ENCODE measurements at places on chromosomes 7 and 10.

GRCh38 chr10:87657371-87657770 is 2.3 kb upstream of the PAPSS2 start:
- DNase-seq = no peak

- no peak for DNase-seq
These were observed 176.2 kb upstream of the ZMIZ1 start for GRCh38 chr10:78892338-78893176.

DNA sequence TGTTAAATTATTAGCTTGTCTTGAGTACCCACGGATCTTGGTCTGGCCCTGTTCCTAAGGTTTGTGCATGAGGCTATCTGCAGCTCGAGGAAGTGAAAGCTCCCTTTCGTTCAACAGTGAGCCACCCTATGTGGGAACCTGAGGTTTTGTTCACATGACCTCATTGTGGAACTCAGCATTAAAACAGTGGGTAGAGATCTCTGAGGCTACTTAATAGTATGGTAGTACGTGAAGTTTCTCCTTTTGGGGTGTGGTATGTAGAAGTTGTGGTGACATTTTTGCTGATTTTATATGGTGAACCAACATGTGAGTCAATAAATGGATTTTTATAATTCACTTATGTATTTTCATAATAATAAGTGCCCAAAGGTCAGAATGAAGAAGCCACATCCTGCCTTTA is 252.7 kb upstream of the FERD3L start:
- no peak for DNase-seq

- no peak for DNase-seq
These were observed 417 bp downstream of the RFC2 start for GRCh38 chr7:74253835-74254128.

GRCh38 chr10:17354781-17355180 is 99.6 kb downstream of the ST8SIA6 start:
- DNase-seq = no peak

DNA sequence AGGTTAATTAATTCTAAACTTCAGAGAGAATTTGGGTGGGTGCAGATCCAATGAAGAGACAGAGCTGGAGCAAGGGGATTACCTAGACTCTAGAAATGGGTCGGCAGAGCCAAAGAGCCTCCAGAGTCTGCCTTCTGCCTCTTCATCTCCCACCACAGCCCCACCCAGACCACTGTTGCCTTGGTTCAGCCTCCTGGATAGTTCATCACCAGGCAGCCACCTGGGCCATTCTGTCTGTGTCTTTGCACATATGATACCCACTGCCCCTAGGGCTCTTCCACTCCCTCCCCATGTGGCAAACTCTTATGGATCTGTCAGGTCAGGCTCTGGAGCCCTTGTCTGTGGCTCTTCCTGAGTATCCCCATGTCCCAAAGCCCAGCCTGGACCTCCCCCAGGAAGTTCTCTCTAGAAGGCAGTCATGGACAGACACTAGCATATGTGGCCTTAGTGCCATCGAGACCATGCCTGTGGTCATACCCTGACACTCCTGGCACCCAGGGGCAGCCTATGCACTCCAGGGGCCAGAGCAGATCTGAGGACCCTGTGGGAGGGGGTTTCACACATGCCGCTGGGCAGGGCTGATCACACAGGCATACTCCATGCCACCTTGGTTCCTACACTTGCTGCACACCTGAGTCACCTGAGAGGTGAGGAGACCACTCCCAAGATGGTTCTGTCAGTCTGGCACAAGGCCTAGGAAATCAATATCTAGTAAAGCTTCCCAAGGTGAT is 41.6 kb downstream of the FRMPD2 start:
- no peak for DNase-seq
